NCI-H510A treated with DMSO at 0.1 percent for 48 hours (cell line): ENCODE measurements at places on chromosomes 5 and 9.

- no peak for DNase-seq
Observed at GRCh38 chr5:106825374-106825773, 845.4 kb downstream of the EFNA5 start.

- no peak for DNase-seq
Observed at GRCh38 chr9:27179245-27179865, 70.3 kb downstream of the TEK start.

DNA sequence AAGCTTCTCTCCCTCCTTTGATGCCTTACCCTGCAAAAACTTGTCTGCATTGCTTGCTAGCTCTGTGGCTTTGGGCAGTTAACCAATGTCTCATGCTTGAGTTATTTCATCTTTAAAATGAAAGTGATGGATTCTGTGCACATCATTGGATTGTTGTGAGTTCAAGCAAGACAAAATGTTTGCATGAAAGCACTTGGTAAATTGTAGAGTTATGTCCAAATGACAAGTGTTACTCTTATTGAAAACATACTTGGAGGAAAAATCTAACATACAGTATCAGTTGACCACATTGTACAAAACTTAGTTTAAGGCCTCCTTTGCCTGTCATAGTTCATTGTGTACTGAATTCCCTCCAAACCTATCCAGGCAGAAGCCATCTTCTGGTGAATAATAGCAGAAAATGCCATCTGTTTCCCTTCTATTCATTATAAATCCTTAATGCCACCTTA, 30.0 kb downstream of the TGFBR1 start:
- DNase-seq, result no peak

- DNase-seq, result no peak
Observed at GRCh38 chr9:6212722-6213375, 2.8 kb upstream of the IL33 start.

DNA sequence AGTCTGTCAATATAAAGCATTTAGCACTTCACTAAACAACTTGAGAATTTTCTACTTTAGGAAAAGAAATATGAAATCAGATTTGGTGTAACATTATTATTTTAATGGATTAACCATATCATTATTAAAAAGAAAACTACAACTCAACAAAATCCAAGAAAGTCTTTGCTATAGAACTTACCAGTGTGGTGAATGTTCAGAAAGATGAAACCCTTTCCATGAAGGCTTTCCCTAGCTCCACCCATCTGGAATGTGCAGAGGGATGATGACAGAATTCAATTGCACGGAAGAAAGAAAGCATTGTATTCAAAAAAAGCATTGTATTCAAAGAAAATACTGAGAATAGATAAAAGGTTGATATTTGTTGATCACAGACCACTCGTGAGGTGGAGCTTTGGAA, 328.6 kb upstream of the NUDT12 start:
- DNase-seq, result peak; percentile 19

- peak; percentile 39 for DNase-seq
Observed at GRCh38 chr5:4511996-4512656, 628.0 kb upstream of the ADAMTS16 start.

DNA sequence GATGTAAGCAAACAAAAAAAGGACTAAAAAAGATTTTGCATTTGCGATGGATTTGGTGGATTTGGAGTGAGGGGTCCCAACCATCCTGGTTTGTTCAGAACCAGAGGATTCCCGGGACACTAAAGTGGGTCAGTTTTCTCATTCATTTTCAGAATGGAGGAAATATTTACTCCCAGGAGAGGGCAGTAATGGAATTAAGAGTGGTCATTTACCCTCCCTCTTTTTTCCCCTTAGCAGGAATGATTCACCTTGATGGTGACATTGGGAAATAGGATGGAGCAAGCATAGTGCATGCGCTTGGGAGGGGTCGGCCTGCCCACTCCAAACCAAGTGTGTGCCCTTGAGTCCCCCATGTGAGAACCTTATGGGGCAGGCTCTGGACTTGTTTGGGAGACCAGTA, 164.2 kb upstream of the PUM3 start:
- no peak for DNase-seq

DNA sequence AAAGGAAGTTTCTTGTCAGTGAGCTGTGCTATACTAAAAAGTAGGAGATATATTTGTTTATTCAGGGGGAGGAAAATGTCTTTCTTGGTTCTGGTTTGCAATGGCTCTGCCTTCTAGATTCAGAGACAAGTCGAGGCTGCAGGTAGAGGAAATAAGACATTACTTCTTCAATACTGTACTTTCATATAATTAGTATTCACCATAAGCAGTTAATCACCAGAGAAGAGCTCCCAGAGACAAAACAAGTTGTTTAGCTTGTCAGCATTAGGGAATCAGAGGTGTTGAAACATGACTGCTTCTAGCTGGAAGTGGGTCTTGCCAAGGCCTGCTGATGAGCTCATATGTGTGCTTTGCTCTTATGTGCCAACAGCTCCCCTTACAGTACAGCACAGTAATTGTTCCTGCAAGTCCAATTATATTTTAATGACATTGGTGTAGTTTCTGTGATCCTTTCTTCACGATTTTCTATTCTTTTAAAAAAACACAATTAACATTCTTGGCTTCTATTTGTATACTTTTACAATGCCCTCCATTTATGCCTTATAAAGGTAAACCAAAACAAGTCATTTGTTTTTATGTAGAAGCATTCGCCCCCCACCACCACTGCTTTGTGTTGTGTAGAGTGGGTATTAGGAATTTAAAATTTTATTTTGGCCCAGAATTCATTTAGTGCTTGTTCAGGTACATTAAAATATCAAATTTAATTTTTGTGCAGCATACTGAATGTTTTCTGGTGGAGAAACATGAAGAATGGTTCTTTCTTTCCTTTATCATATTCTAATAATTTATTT, 112.2 kb downstream of the RPS23 start:
- peak; percentile 78 for DNase-seq

- DNase-seq, result no peak
Observed at GRCh38 chr9:137423514-137424291, 510 bp downstream of the NOXA1 start.

GRCh38 chr9:119026120-119026519, 343.1 kb downstream of the BRINP1 start:
- DNase-seq, result no peak

DNA sequence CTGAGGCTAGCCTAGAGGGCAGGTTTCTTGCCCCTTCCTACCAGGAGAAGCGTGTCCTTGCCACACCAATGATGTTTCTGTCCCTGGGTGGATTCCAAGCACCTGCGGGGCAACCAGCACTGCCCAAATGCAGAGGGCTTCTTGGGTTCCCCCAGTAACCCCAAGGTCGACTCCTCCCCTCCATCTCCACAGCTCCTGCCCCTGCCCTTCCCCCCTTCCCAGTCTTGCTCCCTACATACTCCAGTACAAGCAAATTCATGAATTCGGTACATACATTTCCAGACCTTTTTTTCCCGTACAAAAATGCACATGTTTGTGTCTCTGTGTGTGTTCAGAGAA, 12.8 kb upstream of the JADE2 start:
- no peak for DNase-seq

GRCh38 chr5:62093976-62094375, 212.0 kb upstream of the KIF2A start:
- DNase-seq, result peak; percentile 53

GRCh38 chr9:81225596-81225995, 463.8 kb downstream of the TLE1 start:
- peak; percentile 7 for DNase-seq

- peak; percentile 31 for DNase-seq
Observed at GRCh38 chr5:32443145-32443540, 1.4 kb downstream of the ZFR start.

GRCh38 chr5:137735555-137736284, at the start of gene KLHL3:
Gene KLHL3, minus strand, starts transcription at chr5:137736089. Its CDS starts 443 bp downstream, at chr5:137735646.
- DNase-seq, result peak; percentile 39

DNA sequence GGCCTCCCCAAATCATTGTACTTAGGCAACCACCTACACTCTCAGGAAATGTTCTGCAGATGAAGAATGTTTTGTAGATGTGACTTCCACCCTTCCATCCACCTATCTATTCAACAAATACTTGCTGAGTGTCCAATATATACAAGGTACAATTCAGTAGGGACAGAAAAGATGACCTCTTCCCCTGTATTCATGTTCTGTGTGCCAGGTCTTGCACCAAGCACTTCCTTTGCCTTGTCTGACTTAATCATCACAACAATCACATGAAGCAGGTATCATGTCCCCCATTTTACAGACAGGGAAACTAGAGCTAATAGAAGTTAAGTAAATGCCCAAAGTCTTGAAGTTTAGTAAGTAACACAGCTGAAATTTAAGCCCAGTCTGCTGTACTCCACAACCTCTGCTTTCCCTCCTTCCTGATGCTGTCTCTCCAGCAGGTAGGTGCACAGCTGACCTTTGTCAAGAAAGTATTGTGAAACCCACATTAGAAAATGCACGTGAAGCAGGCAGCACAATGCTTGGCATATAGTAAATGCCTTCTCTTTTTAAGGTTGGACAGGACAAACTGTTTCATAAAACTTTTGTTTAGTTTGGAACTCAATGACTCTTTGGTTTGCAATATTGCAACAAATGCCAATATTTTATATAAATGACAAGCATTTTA, 296.5 kb downstream of the DEPDC1B start:
- DNase-seq, result no peak

- DNase-seq, result no peak
Observed at GRCh38 chr9:35932735-35933134, 23.4 kb downstream of the SPAAR start.

GRCh38 chr9:16031486-16031885, 478.6 kb downstream of the CCDC171 start:
- no peak for DNase-seq

DNA sequence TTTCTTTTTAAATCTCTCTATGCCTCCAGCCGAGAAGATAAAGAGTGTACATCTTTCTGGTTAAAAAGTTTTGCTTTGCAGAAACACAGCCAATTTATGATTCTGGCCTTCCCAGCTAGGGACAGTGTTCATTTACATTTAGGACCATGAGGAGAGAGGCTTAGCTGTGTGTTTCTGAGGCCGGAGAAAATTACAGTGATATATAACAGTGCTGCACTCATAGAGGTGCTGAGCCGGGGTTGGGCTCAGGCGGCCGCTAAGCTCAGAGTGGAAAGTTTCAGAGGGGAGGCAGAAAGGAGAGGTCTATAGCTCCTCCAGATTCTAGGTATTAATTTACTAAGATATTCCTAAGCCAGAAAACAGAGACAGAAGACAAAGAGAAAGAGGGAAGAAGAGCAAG, 37.0 kb upstream of the LCP2 start:
- DNase-seq, result no peak

DNA sequence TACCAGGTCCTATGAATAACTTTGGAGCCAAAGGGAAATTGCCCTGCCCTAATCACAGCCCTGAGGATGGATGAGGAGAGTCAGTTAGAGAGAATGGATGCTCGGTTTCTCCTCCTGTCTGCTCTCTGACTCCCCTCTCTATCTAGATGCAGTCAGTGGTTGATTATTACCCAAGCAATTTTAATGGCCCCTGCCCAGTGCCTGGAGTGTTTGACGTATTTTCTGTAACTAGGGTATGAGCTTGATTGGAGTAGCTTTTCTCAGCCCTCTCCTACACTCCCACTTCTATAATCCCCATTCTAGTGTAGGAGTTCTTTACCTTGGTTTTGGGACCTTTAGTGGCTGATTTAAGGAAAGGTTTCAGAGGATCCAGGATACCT, 60.4 kb downstream of the DOCK2 start:
- DNase-seq, result no peak

DNA sequence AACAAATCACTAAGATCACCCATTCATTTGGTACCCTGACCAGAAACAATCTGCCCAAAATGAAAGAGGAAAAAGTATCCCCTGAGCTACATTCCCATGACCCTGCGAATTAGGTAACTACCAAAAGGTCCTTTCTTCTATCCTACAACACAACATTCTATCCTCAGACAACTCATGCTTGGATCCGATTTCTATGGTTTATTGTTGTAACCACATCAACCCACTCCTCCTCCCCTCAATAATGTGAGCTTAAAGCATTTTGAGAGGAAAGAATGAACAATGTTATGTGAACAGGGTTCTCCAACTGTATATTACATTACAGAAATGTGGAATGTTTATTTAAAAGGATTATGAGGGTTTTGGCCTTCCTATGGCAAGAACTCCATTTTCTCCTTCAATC, 4.0 kb downstream of the SLC35D2 start:
- DNase-seq, result no peak

DNA sequence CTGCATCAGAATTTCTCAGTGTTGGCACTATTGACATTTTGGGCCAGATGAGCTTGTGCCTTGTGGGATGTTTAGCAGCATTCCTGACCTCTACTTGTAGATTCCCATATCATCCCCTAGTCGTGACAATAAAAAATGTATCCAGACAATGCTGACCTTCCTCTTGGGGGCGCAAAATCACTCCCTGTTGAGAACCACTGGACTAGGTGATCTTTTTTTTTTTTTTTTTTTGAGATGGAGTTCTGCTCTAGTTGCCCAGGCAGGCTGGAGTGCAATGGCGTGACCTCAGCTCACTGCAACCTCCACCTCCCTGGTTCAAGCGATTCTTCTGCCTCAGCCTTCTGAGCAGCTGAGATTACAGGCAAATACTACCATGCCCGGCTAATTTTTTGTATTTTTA, 22.6 kb downstream of the STXBP1 start:
- DNase-seq, result no peak

GRCh38 chr5:168529374-168530234, 499 bp downstream of the FBLL1 start:
- peak; percentile 2 for DNase-seq

DNA sequence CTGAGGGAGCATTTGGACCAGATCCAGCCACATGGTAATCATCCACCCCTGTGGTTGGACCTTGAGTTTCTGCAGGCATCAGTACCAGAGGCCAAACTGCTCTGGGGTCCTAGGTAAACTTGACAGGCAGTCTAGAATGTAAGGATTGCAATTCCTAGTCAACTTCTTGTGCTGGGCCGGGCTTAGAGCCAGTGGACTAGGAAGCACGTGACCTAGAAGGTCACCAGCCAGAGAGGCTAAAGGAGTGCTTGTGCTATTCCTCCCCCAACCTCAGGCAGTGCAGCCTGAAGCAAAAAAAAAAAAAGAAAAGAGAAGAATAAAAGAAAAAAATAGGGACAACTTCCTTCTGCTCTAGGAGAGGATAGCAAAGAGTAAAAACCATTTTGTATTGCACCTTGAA, 406.2 kb upstream of the FTMT start:
- no peak for DNase-seq

DNA sequence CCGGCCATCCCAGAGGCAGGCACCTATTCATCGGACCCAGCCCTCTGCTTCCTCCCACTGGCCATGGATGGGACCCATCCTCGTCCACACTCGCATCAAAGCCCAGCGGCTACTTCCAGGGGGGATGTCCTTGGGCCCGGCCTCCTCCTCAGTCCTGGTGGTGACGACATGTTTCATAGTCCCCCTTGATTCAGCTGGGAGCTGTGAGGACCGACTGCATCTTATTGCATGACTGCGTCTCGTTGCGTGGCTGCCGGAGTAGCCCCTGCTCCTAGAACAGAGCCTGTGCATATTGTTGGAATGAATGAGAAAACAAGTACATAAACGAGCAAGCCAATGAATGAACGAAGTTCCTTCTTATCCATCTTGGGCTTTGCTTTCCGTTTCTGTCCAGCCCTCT, 12.8 kb downstream of the NCS1 start:
- no peak for DNase-seq

DNA sequence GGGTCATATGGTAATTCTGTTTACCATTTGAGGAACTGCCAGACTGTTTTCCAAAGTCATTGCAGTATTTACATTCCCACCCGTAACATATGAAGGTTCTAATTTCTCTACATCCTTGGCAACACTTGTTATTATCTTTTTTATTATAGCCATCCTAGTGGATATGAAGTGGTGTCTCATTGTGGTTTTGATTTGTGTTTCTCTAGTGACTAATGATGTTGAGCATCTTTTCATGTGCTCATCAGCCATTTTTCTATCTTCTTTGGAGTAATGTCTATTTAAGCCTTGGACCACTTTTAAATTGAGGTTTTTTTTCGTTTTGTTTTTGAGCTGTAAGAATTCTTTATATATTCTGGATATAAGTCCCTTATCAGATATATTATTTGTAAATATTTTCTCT, 132.8 kb upstream of the RUSC2 start:
- no peak for DNase-seq
